SJSA1 (cell line): ENCODE measurements at places on chromosomes 7 and 10. TPM values are rescaled to one million over a fixed set of nuclear protein-coding genes. Genes with fewer than 3 reads are reported as not detected.

- DNase-seq, result no peak
Measured at GRCh38 chr7:114298011-114298410, 116.6 kb upstream of the FOXP2 start.

- no peak for DNase-seq
Measured at GRCh38 chr7:36083626-36084380, 69.3 kb upstream of the EEPD1 start.

DNA sequence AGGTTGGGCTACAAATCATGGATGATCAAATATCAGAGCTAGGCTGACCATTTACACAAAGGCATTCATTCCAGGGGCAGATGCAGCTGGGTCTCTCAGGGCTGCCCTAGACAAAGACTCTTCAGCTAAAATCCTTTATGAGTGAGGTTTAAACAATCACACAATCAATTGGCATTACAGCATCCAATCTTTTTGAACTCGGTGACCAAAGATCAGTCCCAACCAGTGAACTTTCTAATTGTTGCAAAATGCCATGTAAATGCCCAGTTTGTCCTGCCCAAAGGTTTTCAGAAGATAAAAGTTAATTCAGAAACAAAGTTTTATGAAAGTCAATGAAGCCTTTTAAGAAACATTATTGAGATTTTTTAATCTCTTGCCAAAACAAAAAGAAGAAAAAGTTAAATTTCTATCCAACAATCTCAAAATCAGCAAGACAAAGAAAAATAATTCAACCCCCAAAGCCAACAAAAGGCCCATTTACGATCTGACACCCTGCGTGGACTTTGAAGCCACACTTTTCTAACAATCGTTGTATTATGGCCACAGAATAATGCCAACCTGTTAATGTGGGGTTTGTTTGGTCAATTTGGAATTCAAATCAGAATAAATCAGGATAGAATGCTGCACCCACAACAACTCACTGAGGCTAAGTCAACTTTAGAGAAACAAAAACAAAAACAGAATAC lies 40.9 kb downstream of the GPR37 start:
- DNase-seq, result no peak

DNA sequence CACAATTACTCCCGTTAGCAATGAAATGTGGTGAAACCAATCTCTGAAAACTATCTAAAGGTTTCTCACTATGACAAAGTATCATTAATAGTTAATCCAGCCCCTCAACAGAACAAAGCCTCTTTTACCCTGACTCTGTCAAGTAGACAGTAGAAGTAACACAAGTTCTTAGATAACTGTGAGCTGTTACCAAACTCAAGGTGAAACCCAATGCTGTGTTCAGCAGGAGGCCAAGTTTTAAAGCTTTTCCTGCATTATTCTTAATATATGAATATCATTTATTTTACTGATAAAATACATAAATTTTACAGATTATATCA lies 109.1 kb downstream of the SRPK2 start:
- no peak for DNase-seq

ASB10 gene
- not detected in 2 replicates for total RNA-seq

DNA sequence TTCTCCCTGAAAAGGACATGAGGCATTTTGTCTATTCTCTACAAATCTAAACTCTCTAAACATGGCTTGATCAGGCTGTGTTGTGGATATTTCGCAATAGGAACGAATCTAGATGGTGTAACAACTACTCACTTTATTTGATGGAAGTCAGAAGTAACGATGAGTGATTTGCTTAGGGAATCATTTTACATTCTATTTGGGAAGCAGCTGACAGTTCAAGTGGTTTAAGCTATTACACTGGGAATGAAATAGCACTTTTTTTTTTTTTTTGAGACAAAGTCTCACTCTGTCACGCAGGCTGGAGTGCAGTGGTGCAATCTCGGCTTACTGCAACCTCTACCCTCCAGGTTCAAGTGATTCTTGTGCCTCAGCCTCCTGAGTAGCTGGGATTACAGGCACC lies 44.1 kb downstream of the NPY start:
- DNase-seq, result no peak

SPDYE2 gene
- not detected in 2 replicates for total RNA-seq

GRCh38 chr7:2012981-2013380 lies 219.8 kb downstream of the MAD1L1 start:
- DNase-seq, result no peak

DNA sequence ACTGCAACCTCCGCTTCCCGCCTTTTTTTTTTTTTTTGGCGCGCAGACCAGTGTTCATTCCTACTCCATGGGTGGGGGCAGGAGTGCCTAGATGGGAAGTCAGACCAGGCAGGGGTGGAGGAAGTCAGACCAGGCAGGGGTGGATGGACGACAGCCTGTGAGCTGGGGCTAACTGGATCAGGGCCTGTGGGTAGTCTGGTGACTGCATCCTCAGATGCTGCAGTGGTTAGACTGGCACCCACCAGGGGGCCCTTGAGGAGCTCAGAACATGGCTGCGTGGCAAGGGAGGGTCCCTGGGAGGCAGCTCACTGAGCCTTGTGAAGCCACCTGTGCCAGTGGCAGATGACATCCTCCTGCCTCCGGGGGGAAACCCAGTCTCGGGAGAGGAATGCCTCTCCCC lies 35.1 kb downstream of the RCC1L start:
- DNase-seq, result no peak

GRCh38 chr10:81215498-81215897 lies 659.5 kb upstream of the NRG3 start:
- DNase-seq, result no peak

GRCh38 chr10:46518028-46518725 lies 38.3 kb downstream of the GPRIN2 start:
- no peak for DNase-seq

DNA sequence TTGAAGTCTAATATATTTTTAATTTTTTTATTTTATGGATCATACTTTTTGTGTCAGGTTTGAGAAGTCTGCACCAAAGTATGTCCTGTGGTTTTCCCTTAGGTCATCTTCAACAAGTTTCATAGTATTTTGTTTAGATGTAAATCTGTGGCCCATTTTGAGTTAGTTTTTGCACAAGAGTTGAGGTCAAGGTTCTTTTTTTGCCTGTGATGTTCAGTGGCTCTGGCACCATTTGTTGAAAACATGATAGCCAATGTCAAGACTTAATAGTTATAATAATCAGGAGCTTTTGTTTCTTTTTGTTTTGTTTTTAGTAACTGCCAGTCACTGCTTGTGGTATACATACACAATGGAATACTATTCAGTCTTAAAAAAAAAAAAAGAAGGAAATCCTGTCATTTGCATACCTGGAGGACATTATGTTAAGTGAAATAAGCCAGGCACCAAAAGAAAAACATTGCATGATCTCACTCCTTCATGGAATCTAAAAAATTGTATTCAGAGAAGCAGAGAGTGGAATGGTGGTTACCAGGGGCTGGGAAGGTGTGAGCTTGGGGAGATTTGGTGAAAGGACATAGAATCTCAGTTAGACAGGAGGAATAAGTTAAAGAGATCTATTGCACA lies 61.3 kb downstream of the EGFR start:
- no peak for DNase-seq

DNA sequence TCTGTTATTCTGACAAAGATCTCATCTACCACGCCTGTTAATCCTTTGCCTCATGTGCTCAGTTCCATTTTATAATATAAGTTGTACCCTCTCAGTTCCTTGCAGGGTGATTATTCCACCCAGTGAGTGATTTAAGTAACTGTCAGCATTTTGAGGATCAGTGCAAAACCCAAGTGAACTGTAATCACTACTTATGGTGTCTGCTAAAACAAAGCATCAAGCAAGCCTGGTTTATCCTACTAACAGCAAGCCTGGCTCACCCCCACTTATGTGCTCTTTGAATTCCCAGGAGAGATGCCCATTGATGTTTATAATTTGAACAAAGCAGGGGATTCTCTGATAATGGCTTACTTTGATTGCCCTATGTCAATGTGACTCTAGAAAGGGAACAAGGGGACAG lies 186.8 kb upstream of the LRGUK start:
- no peak for DNase-seq

- no peak for DNase-seq
Measured at GRCh38 chr10:63265683-63266235, 132.6 kb downstream of the NRBF2 start.

DNA sequence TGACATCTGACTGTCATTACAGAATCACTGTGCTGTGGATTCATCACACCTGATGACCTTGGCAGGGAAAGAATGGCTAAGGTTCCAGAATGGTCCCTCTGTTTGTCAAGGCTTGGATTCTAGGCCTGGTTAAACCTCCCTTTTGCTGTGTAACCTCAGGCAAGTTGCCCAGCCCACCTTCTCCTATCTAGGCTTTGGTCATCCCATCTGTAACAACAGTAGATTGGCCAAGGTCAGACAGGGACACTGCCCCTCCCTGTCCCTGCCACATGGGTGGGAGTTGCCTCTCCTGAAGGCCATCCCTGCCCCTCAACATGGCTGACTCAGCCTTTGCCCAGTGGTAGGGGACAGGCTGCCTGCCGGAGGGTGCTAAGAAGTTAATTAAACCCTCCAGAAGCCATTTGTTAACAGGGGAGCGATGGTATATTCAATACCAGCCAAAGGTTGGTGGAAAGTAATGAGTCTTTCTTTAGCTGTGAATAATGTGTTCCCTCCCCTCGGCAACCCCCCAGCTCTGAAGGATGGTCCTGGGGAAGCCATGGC lies 149.8 kb upstream of the PCBD1 start:
- no peak for DNase-seq

DNA sequence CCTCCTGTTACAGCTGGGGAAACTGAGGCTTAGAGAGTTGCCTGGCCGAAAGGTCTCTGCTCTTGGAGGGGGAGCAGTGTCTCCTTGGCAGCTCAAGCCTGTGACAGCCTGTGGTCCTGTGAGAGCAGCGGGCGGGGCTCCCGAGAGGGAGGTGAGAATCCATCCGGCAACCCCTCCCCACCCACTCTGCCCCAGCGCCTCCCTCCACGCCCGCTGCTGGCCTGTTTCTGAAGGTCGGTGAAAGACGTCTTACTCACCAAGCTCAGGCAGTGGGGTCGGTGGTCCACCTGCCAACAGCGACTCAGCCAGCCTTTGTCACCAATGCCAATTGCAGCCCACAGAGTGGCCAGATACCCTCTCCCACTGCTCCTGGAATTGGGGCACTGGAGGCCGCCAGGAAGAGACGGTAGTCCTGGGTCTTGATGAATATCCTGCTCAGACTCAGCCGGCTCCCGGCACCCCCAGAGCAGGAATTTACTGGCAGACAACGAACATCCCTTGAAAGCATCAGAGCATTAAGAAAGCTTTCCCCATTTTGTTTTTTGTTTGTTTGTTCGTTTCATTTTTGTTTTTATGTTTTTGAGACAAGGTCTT lies 7.4 kb upstream of the TTYH3 start:
- no peak for DNase-seq

DNA sequence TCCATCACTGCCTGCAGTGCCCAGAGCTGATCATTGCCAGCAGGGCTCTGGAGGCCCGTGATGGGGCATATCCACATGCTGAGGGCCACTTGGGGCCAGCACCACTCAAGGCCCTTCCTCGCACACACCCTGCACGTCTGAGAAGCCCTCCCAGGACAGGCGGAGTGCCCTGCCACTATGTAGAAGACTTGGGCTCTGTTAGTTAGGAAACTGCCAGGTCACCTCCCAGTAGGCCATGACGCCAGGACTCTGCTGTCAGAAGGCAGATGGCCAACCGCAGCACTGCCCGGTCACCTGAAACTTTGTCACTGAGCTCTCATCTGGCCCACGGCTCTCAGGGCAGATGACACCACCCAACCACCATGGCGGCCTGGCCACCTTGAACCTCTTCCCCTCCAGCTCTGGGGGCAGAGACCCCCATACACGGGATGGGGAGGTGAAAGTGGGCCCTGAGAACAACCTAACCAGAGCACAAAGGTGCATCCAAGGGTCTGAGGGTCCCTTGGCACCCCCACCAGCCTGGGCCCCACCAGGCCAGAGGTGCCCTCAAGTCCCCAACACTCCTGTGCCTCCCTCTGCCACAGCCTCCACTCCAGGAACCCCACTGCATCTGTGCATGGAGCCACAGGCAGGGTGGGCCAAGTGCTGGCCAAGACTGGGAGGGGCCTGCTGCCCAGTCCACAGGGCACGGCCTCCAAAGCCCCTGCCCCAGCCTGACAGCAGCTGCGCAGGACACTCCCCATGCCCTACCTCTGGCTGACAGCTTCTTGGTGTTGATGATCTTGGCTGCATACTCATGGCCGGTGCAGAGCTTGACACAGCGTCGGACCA lies 41.8 kb downstream of the CAMK2B start:
- no peak for DNase-seq

EDRF1 gene
- total RNA-seq, result 25.5 and 32.8 TPM in 2 replicates

DNA sequence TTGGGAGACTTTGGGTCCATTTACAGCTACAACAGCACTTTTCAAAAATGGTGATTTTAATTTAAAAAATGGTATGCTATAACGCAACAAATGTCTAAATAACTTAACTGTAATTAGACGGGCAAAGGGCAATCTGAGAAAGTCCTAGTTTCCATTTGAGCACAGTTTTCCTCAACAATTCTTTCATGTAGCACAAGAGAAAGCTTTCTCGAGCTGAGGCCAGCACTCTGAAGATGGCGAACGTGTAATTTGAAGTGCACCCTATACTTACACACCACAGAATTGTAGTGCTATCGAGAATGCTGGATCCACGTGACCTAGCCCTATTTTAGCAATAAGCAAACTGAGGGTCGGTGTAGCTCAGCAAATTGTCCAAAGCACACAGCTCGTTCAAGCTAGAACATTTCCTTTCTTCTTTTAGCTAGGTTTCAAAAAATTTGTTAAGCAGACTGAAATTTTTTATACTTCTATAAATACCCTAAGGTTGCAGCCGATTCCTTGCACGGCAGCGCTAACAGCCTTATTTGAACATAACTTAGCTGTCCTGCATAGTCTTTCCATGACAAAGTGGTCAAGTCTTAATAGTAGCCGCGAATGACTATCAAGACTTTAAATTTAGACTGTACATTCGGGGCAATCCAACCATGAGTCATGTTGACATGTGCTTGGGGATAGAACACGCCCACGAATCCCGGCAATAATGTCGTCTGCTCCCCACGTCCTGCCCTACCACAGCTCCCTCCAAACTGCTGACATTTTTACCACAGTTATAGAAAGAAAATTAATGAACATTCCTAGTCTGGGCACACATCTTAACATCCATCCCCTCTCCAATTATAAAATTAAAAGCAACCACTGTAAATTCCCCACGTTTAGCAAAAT lies 10.0 kb downstream of the KLF6 start:
- DNase-seq, result peak; percentile 82

GRCh38 chr10:9222917-9223316 lies 1168.4 kb downstream of the GATA3 start:
- no peak for DNase-seq

CUZD1 gene
- 2.0 and 3.5 TPM in 2 replicates for total RNA-seq

- no peak for DNase-seq
Measured at GRCh38 chr7:151769188-151769821, 107.6 kb downstream of the PRKAG2 start.

GRCh38 chr7:87106974-87107612 lies 45.2 kb upstream of the DMTF1 start:
- no peak for DNase-seq

- no peak for DNase-seq
Measured at GRCh38 chr10:11279314-11279713, 261.6 kb downstream of the CELF2 start.
